ENCODE measurements at places on chromosomes 2 and 18.
A peak's percentile ranks its signal among the peaks of the same experiment; 100 is the strongest.

DNA sequence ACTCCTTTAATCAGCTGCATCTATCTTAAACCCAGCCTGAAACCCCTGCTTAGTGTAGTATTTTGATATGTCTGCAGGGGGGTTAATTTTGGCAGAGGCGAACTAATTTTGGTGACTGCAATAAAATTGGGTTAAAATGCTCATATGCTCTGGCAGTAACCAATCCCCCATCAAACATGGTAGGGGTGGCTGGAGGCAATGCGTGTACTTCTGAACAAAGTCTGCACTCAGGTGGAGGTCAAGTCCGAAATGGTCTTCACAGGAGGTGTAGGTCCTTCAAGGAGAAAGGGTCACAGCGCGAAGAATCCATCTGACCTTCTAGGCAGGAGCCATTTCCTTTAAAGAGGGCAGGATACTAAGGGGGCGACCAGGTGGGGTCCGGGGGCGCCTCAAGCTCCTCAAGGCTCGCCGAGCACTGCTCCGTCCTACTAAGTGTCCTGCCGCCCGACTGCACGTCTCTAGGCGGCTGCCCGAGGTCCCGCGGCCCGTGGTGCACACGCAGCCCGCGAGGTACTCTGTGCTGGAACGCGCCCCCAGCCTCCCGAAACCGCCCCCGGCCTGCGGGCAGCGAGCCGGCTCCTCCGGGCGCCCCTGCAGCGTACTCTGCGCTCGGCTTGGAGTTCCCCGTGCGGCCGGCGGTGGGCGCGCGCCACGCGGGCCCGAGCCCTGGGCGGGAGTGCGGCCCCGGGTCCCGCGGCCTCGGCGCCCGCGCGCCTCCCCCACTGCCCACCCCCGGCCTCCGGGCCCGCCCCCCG lies 1.7 kb upstream of the LDLRAD4 start:
- DNase-seq: peak; percentile 35

DNA sequence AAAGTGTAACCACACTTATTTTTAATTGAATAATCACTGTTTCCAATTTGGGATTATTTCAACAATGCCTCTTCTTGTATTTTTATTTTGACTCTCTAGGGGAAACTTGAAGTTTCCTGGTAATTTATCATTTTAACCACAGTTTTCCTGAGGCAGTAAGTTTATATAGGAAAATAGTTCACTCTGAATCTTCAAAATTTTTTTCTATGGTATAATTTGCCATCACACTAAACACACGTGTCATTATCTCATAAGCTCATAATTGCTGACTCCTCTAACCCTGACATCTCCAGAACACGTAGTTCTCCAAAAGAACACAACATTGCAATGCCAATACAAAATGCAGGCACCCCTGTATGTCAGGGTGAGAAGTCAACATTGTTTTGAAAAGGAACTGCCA lies 102.2 kb upstream of the FZD7 start:
- no peak for DNase-seq

- no peak for DNase-seq
Measured at GRCh38 chr2:168256448-168256847, 9.1 kb upstream of the STK39 start.

DNA sequence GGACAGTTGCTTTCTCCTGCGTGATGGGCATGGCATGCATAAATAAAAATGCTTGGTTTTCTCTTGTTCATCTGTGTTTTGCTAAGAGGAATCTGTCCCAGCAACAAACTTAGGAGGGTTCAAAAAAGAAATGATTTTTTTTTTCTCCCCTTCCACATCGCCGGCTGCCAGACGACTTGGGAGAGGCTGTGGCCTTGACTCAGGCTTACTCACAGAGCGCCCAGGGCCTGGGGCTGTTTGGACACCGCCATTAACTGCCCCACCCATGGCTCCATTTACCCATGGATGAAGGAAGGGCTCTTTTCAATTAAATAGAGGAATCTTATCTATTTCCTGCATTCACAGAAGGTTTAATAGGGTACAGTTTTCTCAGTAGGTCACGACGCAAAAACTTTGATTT lies 22.3 kb upstream of the SERPINB5 start:
- no peak for DNase-seq

GRCh38 chr2:16301961-16302360 lies 361.6 kb downstream of the MYCN start:
- DNase-seq: no peak

- DNase-seq: peak; percentile 39
Measured at GRCh38 chr2:48471048-48471474, 58.9 kb upstream of the STON1 start.

GRCh38 chr18:11053293-11053692 lies 96.1 kb downstream of the PIEZO2 start:
- DNase-seq: no peak

- DNase-seq: no peak
Measured at GRCh38 chr2:18267501-18267900, 293.0 kb downstream of the RDH14 start.

DNA sequence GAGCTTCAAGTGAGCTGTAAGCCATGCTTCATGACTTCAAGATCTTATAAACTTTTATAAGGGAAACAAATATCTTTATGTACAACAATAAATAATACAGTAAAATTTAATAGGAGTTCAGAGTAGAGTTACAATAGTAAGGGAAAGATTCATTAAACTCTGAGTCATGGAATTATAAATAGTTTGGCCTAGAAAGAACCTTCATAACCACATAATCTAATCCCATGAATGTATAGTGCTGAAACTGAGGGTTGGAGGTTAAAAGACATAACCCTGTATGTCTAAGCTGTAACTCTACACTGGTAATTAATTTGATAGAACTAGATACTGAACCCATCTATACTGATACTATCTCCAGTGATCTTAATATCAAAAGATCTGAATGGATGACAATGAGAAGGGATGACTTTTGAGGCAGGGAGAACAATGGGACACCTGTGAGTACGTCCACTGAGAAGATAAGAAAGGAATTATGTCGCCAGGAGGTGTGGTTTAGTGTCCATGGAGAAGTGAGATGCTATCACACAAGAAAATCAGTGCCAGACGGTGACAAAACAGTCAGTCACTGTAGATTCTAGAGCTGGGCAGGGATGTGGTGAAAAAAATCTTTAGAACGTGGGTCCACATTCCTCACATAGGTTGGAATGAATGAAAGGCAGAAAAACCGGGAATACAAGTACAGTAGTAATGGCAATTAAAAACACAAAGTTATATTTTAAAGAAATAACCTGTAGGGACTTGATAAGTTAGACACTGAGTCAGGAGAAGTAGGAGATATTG lies 1.1 kb downstream of the IL1F10 start:
- no peak for DNase-seq

GRCh38 chr2:8160959-8161358 lies 520.9 kb upstream of the ID2 start:
- DNase-seq: no peak

DNA sequence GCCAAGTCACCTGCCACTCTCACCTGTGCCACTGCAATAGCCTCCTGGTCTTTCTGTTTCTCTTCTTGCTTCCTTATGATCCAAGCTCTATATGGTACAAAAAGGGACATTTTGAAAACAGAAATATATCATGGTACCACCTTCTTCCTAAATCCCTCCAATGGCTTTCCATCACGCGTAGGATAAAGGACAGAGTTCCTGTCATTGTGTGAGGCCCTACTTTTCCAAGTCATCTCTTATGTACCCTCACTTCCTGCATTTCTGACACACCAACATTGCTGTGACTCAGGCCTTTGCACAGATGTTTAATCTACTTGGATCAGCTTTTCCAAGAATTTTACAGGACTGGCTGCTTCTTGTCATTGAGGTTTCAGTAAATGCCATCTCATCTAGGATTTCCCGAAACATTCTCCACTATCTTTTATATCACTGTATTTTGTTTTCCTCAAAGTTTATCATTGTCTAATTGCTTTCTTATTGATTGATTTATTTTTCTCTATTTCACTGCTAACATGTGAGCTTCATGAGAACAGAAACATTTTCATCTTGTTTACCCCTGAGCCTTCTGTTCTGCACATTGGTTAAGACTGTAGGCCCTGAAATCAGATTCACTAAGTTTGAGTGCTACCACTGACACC lies 426.1 kb upstream of the FANCL start:
- DNase-seq: no peak

- no peak for DNase-seq
Measured at GRCh38 chr2:24771061-24771460, 22.1 kb downstream of the PTRHD1 start.

DNA sequence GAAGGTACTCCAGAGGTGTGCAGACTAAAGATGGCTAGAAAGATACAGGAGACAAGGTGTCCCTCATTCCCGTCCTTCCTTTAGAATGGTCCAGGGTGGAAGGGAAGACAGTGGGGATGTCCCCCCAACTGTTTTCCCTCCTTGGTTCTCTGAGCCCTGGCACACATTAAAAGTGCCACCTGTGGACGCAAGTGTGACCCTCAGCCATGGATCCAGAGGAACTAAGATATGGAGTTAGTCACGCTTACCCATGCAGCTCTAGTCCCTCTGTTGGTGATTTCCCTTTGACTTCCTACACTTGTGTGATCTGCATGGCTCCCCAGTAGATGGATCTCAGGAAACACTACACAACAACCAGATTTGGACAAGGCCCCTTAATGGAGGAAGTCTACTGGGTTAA lies 113.1 kb upstream of the SRD5A2 start:
- no peak for DNase-seq

All from KBM-7 (cell line).